ENCODE measurements at places on chromosomes 2 and 18.
A peak's percentile ranks its signal among the peaks of the same experiment; 100 is the strongest.

- no peak overlapping the region for H3K4me3 ChIP-seq
- H3K4me1 ChIP-seq: peaks cover 8% of the 10 kb centered on the region
- no peak overlapping the region for H3K27ac ChIP-seq
- DNase-seq: peak; percentile 71
Observed at GRCh38 chr18:80200171-80200931, 47.0 kb downstream of the PARD6G start.

GRCh38 chr2:134676960-134677359, 41.8 kb downstream of the TMEM163 start:
- no peak for DNase-seq
- H3K36me3 ChIP-seq: no peaks in the 10 kb centered on the region
- no peaks in the 10 kb centered on the region for H3K4me1 ChIP-seq
- H3K27ac ChIP-seq: no peak overlapping the region
- no peaks in the 10 kb centered on the region for H3K27me3 ChIP-seq
- H3K4me3 ChIP-seq: no peak overlapping the region

DNA sequence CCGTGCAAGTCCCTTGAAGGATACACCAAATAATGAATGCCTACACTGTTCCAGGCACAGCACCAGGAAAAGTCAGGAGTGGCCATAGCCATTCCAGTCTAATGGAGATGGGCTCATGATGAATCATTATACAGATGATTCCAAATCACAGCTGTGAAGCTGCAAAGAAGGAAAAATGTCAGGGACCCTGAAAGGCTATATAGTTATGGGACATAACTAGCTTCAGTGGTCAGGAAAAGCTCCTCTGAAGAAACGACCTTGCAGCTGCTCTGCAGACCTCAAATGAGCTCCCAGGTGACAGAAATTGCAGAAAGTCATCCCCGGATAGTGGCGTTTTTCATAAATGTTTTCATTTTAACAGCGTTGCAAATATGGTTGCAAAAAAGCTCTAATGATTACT, 200.8 kb downstream of the PTGR3 start:
- no peak for DNase-seq
- H3K36me3 ChIP-seq: no peaks in the 10 kb centered on the region
- H3K4me3 ChIP-seq: no peak overlapping the region
- no peaks in the 10 kb centered on the region for H3K4me1 ChIP-seq
- H3K27ac ChIP-seq: no peak overlapping the region

- DNase-seq: peak; percentile 95
- H3K27me3 ChIP-seq: no peaks in the 10 kb centered on the region
- no peak overlapping the region for H3K4me3 ChIP-seq
- no peaks in the 10 kb centered on the region for H3K36me3 ChIP-seq
Observed at GRCh38 chr2:76599732-76600368, 889.1 kb upstream of the GCFC2 start.

- no peaks in the 10 kb centered on the region for H3K4me1 ChIP-seq
- H3K36me3 ChIP-seq: no peaks in the 10 kb centered on the region
- H3K27ac ChIP-seq: no peak overlapping the region
- H3K27me3 ChIP-seq: no peaks in the 10 kb centered on the region
Observed at GRCh38 chr18:9237981-9238380, 96.6 kb upstream of the TWSG1 start.

DNA sequence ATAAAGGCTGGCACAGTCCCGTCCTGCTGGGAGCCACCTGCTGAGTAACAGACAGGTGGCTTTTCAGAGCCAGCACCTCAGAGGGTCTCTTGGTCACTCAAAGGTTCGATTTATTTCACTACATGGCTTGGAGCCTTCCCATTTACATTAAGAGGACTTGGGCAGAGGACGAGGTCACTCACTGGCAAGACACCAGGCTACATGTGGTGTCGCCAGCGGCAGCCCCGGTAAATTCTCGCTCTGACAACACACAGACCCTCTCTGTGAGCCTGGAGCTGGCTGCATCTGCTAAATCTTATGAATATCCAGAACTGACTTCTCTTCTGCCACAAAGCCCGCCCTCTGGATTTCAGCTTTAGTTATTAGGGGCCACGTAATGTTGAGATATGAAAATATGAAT, 254.7 kb downstream of the VAPA start:
- H3K4me1 ChIP-seq: no peaks in the 10 kb centered on the region
- H3K27ac ChIP-seq: no peak overlapping the region
- no peaks in the 10 kb centered on the region for H3K36me3 ChIP-seq
- H3K27me3 ChIP-seq: no peaks in the 10 kb centered on the region
- no peak for DNase-seq
- H3K4me3 ChIP-seq: no peak overlapping the region

DNA sequence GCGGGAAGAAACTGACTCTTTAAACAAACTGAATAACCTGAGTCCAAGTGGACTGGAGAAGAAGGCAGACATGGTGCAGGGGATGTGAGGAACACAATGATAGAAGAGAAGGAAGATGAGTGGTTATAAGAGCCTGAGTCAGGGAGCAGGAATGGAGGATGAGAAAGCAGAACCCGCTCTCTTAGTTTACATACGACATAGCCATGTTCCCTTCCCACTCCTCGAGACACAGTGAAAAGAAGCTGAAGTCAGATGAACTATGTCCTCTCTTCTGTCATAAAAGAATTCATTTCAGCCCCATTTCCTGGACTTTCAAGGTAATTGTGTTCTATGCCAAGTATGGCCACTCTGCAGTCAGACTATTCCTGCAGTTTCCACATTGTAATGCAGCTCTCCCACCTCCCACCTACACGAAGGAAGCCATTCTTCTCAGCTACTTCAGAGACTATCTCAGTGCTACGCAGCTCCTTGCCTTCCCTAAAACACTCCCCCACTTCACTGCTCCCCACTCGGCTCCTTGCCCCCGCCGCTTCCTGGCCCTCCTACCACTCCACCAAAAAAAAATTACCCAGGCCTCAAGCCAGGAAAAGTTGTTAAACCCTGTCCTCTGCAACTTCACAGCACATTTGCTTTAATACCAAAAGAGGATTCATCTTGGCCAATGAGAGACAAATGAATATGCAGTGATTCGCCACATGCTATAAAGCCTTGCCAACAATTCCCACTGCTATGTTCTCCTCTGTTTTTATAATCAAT, 323.4 kb upstream of the EPHA4 start:
- H3K27me3 ChIP-seq: no peaks in the 10 kb centered on the region
- no peaks in the 10 kb centered on the region for H3K4me1 ChIP-seq

- DNase-seq: no peak
- no peaks in the 10 kb centered on the region for H3K27me3 ChIP-seq
- no peaks in the 10 kb centered on the region for H3K36me3 ChIP-seq
- no peak overlapping the region for H3K4me3 ChIP-seq
- no peak overlapping the region for H3K27ac ChIP-seq
- no peaks in the 10 kb centered on the region for H3K4me1 ChIP-seq
Observed at GRCh38 chr2:179572544-179572943, 288.9 kb downstream of the ZNF385B start.

GRCh38 chr18:44981121-44981520, 300.4 kb downstream of the SETBP1 start:
- H3K36me3 ChIP-seq: no peaks in the 10 kb centered on the region
- H3K4me3 ChIP-seq: no peak overlapping the region
- no peak for DNase-seq
